ENCODE measurements at places on chromosomes 13 and 19.

- DNase-seq: no peak
These were observed 742.2 kb upstream of the SLITRK6 start for GRCh38 chr13:86541461-86541860.

- no peak for DNase-seq
These were observed 7.7 kb upstream of the NOVA2 start for GRCh38 chr19:45981350-45981749.

GRCh38 chr19:16595097-16595496 lies 22.9 kb upstream of the SLC35E1 start:
- no peak for DNase-seq

DNA sequence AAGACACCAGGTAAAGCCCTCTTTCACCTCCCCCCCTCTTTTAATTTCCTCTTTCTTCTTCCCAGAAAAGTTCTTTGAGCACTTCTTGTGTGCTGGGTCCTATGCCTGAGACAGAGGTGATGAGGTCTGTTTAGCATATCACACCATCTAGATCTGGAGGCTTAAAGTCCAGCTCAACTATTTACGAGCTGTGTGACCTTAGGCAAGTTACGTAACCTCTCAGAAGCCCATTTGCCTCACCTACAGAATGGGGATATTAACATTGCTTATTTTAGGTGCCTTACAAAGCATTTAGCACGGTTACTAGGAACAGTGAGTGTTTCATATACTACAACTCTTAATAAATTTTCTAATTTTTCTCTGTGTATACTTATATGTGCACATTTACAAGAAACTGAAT lies 47.7 kb downstream of the ADGRE1 start:
- DNase-seq: no peak

DNA sequence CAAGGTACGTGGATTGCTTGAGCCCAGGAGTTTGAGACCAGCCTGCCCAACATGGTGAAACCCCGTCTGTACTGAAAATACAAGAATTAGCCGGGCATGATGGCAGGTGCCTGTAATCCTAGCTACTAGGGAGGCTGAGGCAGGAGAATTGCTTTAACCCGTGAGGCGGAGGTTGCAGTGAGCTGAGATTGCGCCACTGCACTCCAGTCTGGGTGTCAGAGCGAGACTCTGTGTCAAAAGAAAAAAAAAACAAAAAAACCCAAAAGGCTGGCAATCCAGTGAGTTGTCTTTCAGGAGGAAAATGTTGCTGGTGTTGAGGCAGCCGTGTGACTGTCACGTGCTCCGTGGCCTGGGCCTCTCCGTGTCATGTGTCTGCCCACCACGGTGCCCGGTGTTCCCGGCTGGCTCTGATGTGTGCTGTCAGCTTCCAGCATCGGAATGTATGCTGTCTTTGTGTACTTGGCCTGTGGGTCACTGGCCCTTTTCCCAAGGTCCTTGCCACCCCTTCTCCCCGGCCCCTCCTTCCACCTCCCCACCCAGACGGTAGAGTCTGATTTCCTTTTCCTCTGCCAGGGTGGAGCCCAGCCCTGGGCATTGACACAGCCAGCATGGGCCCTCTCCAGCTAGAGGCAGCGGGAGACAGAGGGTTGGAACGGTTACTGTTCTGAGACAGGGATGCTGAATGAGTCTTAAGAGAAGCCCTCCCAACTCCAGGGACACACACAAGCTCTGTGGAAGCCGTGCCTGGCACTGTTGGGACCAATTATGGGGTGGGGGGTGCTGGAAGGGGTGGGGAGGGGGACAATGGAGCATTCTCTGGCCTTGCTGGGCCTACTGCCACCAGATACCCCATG lies 7.2 kb upstream of the TUBB4A start:
- no peak for DNase-seq

DNA sequence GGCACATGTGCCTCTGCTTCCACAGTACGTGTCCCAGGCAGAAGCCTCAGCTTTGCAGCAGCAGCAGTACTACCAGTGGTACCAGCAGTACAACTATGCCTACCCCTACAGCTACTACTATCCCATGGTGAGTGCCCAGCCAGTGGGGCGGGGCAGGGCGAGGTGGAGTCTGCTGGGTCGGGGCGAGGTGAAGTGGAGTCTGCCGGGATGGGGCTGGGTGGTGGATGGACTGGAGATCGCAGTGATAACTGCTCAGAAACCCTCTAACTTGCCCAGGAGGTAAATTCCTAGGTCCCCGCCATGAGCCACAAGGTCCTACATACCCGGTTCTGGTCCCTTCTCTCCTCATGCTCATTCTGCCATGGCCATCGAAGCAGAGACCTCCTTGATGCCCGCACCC lies 3.6 kb downstream of the LENG8 start:
- no peak for DNase-seq

Measured in hematopoietic multipotent progenitor cell treated with erythropoietin and hydrocortisone succinate and interleukin-3 and kit ligand, for 15 days (in vitro differentiated cells).